ENCODE measurements at places on chromosomes 11 and 22.
A peak's percentile ranks its signal among the peaks of the same experiment; 100 is the strongest.

DNA sequence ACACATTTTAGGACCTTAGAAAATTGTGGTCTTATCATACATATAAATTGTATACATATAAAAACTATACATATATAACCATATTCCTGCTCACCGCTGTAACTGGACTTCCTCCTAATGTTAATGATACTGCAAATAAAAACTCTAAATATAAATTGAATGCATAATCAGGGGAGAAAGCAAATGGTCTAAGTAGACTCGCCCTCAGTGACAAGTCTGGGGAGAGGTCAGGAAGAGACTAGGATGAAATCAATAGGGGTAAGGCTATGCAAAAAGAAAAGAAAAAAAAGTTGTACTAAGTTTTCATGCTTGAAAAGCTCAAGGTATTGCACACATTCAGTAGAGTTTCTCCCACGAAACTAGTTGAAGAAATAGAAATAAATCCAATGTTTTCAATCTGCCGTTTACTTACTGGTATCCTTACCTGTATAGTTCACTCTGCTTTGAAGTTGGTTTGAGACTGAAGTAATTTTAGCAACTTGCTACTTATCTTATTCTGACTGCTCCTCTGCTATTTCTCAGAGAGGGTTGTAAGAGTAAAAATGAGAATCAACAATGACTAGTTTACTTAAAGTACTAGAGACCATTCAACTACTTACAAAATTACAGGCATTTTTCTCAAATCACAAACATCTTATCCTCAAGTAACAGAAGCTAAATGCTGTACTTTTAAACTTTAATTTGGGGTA, 12.2 kb upstream of the ARHGAP32 start:
- no peak for DNase-seq

DNA sequence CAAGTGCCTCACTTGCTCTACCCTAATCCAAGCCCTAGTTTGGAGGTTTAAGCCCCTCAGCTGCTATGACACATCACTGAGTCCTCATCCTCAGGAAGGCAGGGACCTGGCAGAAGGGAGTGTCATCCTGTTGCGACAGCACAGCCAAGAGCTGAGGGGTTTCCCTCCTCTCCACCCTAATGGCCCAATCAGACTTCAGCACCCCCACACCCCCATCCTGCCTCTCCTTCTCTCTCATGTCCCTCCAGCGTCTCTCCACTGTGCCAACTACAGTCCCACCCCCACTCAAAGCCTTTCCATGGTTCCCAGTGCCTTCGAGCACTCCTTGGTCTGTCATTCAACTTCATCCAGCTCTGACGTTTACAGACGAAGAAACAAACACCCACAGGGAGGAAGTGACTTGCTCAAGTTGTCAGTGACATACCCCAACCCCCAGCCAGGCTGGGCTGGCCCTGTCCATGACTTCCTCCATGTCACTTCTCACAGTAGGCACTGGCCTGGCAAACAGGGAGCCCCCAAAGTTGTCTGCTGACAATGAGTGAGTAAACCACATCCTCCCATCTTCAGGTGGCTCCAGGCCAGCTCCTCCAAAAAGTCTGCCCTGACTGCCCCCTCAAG, 15.6 kb downstream of the ARAP1 start:
- DNase-seq, result no peak

- no peak for DNase-seq
Measured at GRCh38 chr11:78415338-78415737, 2.3 kb downstream of the GAB2 start.

DNA sequence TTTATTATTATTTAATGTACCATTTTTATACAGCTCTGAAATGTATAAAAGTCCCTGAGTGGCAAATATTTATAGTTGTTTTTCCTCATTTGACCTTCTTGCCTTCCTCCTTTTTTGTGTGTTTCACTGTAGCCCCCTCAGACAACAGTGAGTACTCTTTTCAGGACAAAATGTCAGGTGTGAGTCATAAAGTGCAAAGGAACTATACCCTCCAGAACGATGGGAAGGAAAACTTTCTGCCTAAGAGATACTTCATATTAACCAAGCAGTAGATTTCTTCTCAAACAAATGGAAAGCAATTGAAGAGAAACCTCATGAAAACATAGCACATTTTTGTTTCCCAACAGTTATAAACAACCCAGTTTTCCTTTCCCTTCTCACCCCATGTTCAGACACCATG, 16.1 kb upstream of the MS4A7 start:
- no peak for DNase-seq

DNA sequence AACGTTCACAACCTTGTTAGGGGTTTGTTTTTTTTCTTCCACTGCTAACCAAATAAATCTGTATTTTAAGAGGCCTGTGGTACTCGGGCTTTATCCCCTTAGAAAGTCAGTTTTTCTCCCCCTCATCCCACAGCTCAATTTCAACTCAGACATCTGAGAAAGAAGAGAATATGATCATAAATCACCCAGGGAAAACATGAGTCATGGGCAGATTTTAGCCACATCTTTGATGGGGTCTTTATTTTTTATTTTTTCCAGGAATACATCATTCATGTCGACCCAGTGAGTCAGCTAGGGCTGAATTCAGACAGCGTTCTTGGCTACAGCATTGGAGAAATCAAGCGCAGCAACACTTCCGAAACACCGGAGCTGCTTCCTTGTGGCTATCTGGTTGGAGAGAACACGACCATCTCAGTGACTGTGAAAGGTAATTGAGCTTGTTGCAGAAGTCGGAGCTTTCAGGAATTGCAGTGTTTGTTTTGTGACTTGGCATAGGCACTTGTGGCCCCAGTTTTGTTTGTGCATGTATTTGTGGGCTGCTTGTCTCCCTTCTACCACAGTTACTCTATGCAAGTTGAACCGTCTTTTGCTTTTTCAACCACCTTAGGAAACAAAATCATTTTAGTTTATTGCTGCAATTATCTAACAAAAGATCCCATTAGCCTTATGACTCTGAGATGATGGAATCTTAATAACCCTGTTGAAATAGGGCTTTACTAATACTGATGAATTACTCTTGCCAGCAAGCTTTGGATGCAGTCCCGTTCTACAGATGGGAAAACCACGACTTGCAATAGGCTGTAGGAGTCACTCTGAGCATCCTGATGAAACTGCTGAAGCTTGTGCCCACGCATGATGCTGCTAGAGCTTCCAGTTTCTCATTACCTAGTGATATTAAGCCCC, 62.7 kb downstream of the DBX1 start:
- DNase-seq, result no peak

GRCh38 chr11:106091480-106092123, 14.1 kb downstream of the AASDHPPT start:
- peak; percentile 41 for DNase-seq

DNA sequence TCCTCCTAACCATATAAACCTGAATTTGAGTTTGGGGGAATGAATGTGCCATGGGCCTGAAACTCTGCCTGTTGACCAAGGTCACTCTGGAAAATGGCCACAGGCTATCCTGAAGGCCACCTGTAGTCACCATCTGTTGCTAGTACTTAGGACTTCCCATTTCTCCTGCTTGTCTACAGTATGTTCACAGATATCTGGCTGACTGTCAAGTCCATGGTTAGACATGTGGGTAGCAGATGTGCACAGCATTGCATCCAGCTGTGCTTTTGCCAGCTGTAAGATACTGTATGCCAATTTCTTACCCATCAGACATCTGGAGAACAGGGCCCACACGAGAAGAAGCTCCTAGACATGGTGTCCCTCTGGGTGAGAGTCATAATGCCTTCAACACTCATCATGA, 475.4 kb downstream of the INSC start:
- DNase-seq, result no peak

DNA sequence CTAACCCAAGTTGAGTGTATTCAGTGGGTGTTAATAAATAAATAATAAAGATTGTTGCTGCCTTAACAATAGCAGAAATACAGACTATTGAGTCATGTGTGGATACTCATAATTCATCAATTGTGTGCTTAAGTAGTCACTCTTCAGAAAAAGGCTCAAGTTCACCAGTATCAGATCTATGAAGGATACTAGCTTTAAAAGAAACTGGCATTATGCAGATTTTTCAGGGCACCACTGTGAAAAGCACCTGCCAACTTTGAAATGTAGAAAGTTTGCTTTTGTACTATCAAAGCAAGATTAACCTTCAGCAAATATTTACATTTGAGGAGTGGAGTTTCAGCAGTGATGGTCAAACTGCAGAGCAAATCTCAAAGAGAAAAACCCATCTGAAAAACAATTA, 20.1 kb upstream of the SYTL2 start:
- no peak for DNase-seq

- no peak for DNase-seq
Measured at GRCh38 chr11:96622026-96622634, 232.3 kb downstream of the JRKL start.

DNA sequence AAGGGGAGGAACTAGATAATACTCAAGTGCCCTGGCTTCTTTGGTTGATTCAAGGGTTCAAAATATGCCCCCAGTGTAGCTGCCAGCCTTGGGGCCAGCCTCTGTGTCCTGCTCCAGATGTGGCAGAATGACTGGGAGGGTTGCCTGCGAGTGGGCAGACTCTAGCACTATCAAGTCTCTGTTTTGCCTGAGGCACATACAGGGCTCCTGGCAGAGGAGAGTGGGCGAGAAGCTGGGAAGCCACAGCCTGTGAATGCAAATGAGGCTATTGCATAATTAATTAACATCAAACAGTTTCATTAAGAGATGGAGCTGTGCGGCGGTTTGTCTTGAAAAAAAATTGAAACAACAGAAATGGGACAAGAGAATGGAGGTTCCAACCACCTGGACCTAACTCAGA, 50.8 kb downstream of the BUD13 start:
- DNase-seq, result no peak

DNA sequence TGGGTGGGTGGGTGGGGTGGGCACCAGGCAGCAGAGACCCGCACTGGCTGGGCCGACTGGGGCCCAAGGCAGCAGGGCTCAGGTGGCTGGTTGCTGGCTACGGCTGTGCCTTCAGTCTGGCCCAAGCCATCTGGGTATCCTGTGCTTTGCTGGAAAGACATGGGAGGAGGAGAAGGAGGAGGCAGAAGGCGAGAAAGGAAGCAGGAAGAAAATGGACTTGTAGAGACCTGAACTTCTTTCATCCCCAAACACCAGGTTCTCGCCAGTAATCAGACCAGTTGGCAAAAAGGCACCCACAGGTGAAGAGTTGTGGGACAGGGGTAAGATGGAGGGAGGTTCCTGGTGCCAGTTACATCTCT, 78.8 kb downstream of the IGLL1 start:
- no peak for DNase-seq

DNA sequence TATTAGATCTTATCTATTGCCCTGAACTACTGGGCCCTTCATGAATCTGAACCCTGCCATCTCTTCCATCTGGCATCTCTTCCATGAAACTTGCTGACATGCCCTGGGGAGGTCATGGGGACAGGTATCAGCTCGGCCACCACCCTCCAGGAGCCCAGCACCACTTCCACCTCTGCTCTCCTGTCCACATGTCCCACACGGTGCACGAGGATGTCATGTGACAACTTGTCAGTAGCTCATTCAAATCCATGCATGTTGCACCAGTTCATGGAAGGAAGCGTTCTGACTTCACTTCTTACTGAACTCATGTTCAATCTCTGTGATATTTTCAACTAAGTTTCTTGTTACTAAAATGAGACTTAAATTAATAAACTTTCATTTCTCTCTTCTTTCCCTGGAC, 16.6 kb downstream of the YPEL1 start:
- no peak for DNase-seq

GRCh38 chr11:41053894-41054293, 405.6 kb downstream of the LRRC4C start:
- DNase-seq, result no peak

DNA sequence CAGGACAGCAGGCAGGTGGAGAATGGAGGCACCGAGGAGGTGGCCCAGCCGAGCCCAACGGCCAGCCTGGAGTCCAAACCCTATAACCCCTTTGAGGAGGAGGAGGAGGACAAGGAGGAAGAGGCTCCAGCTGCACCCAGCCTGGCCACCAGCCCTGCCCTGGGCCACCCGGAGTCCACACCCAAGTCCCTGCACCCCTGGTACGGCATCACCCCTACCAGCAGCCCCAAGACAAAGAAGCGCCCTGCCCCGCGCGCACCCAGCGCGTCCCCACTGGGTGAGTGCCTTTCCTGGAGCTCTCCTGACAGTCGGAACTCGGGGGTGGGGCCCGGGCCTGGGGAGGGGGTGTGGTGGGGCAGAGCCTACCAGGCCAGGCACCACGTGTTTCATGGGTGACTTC, 19.7 kb downstream of the MICALL1 start:
- DNase-seq, result no peak

DNA sequence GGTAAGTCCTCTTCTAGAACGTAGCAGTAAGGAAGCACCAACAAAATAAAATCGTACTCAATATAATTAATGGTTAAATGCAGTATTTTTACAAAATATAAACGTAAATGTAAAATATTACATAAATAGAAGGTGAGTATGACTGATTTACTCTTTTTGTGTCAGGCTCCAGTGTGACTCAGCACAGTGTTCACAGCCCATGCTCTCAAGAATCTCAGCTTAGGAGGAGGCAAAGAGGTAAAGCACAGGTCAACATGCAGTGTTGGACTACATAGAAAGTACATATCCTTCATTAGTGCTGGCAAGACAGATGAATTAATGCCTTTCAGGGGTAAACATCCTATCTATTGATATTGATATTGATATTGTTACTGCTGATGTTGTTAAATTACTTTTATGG, 2050.6 kb upstream of the RAG2 start:
- no peak for DNase-seq

GRCh38 chr11:73962101-73962705, 11.4 kb downstream of the DNAJB13 start:
- no peak for DNase-seq

- DNase-seq, result no peak
Measured at GRCh38 chr22:30188911-30189310, 57.6 kb downstream of the LIF start.

DNA sequence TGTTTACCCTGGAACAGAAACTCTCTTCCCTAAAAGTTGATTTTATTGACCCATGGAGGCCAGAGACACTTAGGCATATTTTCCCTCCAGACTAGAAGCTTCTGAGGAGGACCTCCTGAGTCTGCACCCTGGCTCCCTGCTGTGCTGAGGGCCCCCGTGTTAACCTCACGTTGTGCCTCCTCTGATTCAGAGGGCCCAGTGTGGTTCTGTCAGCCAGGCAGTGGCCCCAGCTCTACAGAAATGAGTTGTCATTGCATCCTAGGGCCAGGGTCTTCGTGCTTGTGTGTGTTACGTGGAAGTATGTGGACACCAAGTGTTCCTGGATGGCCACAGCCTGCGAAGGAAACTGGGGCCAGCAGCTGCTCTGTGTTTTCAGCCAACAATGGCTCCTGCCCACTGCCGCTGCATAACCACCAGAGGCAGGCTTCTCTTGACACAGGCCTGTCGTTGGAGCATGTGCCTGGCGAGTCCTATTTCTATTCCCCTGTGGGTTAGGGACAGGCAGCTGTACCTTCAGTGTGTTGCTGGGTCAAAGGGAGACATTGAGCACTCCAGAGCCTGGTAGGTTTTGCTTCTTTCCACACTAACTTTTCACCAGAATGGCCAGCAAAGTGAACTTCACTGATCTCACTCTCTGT, 44.5 kb downstream of the MED15 start:
- DNase-seq, result no peak

GRCh38 chr22:17266251-17266971, 47.2 kb upstream of the ADA2 start:
- DNase-seq, result no peak

- no peak for DNase-seq
Measured at GRCh38 chr11:134373591-134374052, 38.4 kb downstream of the B3GAT1 start.

All from AG04450 (cell line).